CD4-positive, alpha-beta T cell treated with Interleukin-2 at 100 ng/mL for 4 hours (primary cell): ENCODE measurements at places on chromosomes 6 and 20.
A peak's percentile ranks its signal among the peaks of the same experiment; 100 is the strongest.

DNA sequence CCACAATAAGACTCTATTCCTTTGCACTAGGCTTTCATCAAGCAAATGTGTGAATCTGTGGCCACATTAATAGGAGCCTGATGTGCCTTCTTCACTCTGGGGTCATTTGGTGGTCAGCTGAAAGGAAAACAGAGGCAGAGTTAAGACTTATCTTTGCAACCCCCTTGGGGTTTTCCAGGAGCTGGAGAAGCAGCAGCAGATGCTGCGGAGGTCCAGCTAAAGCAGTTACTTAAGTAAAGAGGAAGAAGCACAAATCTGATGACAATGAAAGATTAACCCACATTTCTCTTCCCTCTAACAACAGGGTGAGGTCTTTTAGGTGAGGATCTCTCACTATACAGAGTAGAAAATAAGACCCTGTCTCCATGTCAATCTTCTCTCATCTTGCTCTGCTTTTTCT, 45.4 kb upstream of the QKI start:
- no peak for DNase-seq

GRCh38 chr6:55175078-55176049, 1.0 kb downstream of the HCRTR2 start:
- no peak for DNase-seq

GRCh38 chr6:9783567-9783966, 631.3 kb downstream of the TFAP2A start:
- no peak for DNase-seq

GRCh38 chr6:129215916-129216520, 333.1 kb downstream of the LAMA2 start:
- DNase-seq: no peak

GRCh38 chr6:107110200-107110599, 5.1 kb downstream of the BEND3 start:
- DNase-seq: no peak

- DNase-seq: no peak
Measured at GRCh38 chr20:37114012-37114411, 18.2 kb upstream of the RBL1 start.

DNA sequence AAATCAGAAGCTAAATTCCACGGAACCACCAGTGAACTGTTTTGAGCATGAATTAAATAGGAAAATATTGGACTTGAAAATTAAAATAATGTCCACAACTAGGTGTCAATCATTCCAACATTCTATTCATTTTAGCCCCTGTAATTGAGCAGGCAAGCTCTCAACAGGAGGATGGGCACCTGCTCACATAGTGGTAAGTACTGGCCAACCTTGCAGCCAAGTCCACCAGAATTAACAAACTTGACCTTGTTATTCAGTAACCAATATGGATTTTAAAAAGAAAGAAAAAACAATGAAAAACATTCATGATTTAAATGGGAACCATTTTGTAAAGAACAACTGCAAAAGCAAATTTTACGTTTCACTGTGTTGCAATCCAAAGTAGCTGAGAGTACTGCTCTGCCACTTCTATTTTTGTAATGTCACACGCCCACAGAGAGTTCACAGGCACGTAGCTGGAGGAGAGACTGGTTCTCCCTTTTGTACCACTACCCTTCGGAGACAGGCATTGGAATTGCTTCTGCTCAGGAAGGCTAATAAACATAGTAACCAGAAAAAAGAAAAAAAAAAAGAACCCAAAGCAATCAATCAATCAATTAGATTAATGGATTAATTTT, 75.2 kb upstream of the F13A1 start:
- no peak for DNase-seq

DNA sequence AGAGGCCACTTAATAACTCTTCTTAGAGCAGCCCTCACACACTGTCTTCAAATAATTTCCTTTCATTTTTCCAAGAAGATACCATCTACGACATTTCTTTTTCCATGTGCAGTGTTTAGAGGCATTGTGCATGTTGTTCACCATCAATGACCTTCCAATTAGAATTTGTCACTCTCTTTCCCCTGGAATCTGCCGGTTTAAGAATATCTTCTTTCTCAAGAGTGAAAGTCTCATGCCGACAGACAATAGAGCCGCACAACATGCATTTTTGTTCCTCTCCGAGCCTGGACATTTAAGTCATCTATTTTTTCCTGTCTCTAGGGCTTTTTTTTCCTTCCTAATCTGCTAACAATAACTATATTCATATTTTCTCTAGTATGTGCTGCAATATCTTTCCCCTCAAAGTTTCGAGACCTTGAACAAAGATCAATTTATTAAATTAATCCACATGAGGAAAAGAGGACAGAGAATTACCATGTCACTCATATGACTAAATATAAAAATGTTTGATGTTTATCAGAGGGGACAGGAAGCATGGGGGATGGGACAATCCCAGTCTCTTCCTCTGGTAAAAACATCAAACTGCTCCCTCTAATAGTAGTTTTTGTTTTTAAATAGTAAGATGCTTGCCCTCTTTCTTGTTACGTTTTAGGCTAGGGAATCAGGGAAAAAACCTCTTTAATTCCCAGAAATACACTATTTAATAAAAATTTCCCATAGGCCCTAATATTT, 893.4 kb downstream of the C6orf118 start:
- no peak for DNase-seq

DNA sequence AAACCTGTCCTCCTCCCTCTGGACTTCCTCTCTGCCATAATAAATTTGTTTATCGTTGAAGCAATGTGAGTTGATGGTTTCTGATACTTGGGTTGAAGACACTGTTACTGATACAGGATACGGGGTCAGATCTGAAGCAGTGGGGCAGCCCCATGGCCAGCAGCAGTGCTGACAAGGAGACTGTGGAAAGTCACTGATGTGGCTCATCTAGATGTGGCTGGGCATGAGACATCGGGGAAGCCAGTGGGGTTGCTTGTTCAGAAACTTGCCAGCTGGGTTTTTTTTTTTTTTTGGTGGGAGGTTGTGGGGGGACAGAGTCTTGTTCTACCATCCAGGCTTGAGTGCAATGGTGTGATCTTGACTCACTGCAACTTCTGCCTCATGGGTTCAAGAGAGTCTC, 2.6 kb upstream of the BPI start:
- DNase-seq: no peak

GRCh38 chr6:160882791-160883279, 108.7 kb upstream of the MAP3K4 start:
- DNase-seq: no peak

DNA sequence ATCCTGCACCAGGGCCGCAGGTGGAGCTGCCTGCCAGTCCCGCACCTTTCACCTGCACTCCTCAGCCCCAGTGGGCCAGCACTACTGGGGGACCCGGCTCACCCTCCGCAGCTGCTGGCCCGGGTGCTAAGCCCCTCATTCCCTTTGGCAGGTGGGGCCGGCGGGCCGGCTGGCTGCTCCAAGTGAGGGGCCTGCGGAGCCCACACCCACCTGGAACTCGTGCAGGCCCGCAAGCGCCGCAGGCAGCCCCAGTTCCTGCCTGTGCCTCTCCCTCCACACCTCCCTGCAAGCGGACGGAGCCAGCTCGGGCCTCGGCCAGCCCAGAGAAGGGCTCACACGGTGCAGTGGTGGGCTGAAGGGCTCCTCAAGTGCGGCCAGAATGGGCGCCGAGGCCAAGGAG, 199.0 kb upstream of the HS3ST5 start:
- no peak for DNase-seq

- no peak for DNase-seq
Measured at GRCh38 chr6:36484736-36485135, 41.9 kb downstream of the KCTD20 start.

GRCh38 chr6:14439419-14439818, 321.8 kb downstream of the CD83 start:
- no peak for DNase-seq

DNA sequence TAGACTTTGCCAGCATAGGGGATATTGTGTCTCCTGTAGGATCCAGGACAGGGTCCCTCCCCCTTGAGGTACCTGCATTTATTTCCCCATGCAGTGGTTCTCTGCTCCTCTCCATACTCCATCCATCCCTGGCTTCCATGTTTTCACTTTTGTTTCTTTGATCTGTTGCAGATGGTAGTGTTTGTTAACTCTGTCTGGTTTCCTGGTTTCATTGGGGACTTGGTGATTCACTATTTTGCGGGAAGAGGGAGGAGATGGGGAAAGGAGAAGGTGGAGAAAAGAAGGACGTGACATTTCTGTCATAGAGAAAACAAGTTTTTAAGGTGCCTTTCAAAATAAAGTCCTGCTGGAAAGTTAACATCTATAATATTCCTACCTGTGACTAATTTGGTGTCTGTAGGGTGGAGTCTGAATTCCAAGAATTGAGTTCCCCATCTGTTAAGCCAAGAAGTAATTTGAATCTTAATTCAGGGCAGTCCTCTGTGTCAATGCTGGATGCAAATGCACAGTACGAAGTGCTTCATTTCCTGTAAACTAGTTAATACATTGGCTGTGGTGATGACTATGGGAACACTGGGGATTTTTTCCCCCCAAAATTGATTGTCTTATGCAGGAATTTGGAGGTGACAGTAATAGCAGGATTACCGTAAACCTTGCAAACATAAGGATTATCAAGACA, 6.9 kb upstream of the RNF144B start:
- no peak for DNase-seq

GRCh38 chr6:122400121-122400450, 634 bp downstream of the HSF2 start:
- DNase-seq: peak; percentile 6

DNA sequence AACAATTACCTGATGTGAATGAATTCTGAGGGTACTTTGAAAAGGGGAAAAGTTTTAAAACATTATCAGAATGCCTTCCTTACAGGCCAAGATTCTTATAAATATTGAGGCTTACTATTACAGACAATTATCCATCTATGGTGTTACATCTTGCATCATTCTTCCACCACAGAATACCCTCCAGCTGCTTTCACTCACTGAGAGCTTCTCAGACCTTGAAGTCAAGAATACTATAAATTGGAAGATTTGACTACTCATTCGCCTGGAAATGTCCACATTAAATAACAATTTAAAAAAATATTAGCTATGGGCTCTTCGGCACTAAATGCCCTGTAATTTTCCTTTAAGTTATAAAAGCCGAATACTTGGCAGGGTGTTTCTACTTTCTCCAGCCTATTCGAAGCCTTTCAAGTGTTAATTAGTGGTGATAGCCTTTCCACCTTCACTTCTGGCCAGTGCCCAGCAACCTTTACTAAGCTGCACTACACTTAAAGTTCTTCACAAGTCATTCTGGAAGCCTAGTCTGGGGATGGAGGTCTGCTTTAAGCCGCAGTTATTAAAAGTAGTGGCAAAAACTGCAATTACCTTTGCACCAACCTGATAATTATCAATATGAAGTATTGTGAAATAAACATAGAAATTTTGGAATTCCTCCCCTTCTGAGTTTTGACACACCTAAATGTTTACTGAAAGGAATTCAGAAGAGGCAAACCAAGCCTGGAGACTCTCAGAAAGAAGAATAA, 100.9 kb downstream of the BMP5 start:
- no peak for DNase-seq

DNA sequence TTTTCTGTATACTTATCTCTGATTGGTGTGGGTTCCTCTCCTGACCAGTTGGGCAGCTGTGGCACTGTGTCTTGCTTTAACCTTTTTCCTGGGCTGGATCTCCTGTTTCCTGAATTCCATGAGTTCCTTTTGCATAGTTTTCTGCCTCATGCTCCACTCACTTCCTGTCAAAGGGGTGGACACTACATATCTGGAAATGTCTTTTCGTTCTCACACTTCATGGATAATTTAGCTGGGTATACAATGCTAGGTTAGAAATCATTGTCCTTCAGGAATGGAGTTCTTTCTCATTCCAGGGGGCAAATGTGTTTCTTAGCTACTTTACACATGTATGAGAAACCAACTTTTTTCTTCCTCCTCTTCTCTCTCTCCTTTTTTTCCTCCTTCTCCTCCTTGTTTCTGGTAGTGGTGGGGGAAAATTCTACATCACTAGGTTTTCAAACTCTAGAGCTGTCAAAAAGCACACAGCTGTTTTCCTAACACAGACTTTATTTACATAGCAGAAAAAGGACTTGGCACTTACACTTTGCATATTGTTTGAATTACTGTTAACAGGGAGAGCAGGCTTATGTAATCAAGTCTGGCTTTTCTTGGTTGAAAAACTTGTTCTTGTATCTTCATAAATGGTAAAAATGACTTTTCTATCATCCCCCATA, 9.0 kb upstream of the DDX27 start:
- DNase-seq: no peak

GRCh38 chr6:48401016-48401415, 290.0 kb upstream of the PTCHD4 start:
- DNase-seq: no peak
